ENCODE measurements at places on chromosomes 6 and 20. TPM values are rescaled to one million over a fixed set of nuclear protein-coding genes. Genes with fewer than 3 reads are reported as not detected.

GRCh38 chr20:24490598-24490997 lies 21.2 kb downstream of the SYNDIG1 start:
- no peak for DNase-seq

DNA sequence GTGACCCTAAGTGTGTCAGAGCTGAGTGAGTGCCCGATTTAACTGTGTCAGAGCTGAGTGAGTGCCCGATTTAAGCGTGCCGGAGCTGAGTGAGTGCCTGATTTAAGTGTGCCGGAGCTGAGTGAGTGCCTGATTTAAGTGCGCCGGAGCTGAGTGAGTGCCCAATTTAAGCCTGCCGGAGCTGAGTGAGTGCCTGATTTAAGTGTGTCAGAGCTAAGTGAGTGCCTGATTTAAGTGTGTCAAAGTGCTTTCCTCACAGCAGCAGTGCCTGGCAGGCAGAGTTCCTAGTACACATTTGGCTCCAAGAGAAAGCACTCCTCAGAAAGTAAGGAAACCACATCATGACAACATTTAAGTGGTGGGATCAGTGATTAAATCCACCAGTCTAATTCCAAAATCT lies 13.2 kb downstream of the SERAC1 start:
- no peak for DNase-seq

GRCh38 chr6:151917531-151918329 lies 110.2 kb downstream of the ESR1 start:
- DNase-seq, result no peak

- DNase-seq, result no peak
Observed at GRCh38 chr6:53730767-53731166, 64.0 kb upstream of the LRRC1 start.

DNA sequence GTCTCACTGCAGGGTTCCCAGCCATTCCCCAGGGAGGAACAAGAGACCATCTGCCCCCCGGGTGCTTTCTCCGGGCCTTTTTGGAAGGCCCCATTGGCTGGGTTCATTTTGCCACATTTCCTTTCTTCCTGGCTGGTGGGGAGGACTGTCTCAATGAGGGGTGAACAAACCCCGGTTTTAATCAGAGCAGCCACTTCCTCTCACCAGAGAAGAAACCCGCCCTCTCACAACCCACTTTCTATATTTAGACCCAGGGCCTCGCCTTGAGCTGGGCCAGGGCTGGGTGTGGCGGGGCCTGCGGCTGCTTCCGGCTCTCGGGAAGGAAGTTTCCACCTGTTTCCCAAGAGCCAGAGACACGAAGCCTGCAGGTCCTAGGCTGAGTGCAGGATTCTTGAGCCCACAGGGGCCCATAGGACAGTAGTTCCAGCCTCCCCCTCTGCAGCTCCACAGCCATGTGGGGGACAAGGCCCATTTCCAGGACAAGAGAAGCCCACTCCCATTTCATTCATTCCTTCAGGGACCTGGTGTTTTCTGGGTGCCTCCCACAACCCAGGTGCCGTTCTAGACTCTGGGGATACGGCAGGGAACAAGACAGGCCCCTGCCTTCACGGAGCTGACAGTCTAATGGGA lies 41.8 kb downstream of the RBM38 start:
- peak; percentile 85 for DNase-seq

DNA sequence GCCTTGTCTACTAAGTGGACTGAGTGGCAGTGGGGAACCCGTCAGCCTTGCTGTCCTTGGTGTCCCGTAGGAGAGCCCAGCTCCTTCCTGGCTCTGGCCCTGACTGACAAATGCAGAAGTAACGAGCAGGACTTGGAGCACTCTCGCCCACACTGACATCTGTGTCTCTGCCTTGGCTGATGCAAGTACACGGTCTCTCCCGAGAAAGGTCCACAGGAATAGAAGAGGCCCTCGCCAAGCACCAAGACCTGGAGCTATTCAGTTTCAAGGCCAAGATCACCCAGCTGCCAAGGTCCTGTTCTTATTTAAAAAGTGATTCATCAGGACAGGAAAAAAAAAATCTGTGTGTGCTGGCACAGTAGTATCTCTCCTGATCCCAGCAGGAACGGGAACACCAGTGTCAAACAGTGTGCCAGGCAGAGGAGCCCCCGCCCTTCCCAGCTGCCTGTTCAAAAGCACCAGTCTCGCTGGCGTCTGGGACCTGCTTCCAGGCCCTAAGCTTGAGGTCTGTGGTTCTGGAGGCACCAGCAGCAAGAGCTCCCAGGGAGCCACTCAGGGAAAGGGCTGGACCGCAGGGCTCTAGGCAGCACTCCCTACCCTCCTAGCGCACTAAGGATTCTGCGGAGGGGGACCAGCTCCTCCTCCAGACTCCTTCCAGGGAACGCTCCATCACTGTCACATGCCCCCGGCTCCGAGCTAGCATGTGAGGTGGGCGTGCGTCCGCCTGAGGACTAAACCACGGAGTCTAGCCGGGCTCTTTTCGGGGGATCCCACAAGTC lies 376.9 kb downstream of the RNGTT start:
- no peak for DNase-seq

- DNase-seq, result no peak
Observed at GRCh38 chr20:15205028-15205427, 867.6 kb upstream of the FLRT3 start.

DNA sequence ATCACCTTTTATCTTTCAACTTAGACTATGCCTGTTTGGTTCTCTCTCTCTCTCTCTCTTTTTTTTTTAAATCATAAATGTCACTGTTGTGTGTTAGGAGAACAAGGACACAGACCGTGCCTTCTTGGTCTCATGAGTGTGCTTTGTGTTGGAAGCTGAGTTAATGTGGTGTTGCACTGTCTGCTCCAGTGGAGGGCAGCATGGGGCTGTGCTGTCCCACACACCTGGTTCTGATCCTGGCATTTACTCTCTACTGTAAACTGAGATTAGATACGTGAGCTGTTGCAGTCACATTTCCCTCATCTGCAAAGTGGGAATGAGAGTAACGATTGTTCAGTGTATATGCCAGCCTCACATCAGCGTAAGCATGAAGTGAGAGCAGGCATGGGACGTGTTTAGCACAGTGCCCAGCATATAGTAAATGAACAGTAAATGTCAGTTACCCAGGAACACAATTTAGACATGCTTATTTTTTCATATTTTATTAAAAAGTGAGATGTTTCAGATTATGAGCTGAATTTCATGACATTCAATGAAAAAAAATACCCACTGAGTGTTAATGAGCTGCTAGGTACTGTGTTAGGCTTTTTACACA lies 161.1 kb downstream of the FARS2 start:
- DNase-seq, result peak; percentile 41

The MROH8 gene
- total RNA-seq, result 0.54 TPM

The MUC22 gene
- total RNA-seq, result not detected

- DNase-seq, result no peak
Observed at GRCh38 chr6:12232821-12233220, 57.3 kb upstream of the EDN1 start.

The MYL9 gene
- not detected for total RNA-seq

The LTA gene
- 173 TPM for total RNA-seq

DNA sequence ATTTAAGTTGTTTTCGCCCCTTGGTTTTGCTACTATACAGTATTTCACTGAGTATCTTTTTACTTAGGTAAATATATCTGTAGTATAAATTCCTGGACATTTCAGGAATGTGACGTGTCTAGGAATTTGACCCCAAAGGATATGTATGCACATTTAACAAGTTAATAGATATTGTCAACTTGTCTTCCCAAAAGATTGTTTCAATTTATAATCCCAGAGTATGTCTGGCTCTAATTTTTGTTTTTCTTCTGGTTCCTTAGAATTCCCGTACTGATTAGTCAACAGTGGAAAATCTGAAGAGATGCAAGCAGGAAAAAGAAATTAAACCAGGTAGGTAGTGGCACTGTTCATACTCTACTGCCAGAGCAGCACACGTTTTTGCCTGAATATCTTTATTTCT lies 7.2 kb downstream of the PKIG start:
- DNase-seq, result no peak

- no peak for DNase-seq
Observed at GRCh38 chr6:151358475-151358874, 32.9 kb downstream of the ZBTB2 start.

The DUSP15 gene
- not detected for total RNA-seq

- peak; percentile 25 for DNase-seq
Observed at GRCh38 chr6:138944412-138944811, 43.6 kb downstream of the REPS1 start.

DNA sequence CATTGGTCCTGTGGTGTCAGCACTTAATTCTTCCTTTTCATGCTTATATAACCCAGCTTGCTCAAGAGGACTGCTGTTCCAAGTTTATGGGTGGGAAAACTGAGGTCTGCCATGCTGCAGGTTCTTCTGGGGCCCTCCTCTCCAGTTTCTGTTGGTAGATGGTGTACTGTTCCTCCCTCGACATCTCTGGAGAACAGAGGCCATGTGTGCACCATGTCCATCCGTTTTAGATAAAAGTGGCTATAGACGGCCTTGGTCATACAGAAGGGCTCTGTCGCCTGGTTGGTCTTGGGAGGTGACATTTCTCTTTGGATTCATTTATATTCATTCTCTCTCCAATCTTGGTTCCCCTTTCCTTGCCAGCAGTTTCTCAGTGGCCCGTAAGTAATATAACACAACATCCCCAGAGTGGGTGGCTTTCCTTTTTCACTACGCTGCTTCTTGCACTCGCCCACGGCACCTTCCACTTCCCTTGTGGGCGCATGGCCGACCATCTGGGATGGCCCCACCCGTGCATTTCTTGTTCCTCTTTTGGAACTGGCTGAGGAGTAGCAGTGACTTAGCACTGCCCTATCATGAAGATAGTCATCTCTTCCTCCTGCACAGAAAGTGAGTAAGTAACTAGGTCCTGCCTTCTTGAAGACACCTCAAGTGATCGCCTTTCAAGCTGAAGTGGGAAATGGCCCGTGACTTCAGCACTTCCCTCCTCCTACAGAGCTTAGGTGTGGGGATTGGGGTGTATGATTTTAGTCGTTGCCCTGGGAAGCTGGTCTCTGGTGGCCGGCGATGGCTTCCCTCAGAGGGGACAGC lies 94.2 kb downstream of the RREB1 start:
- DNase-seq, result peak; percentile 34

GRCh38 chr6:42817907-42818306 lies 36.1 kb downstream of the BICRAL start:
- DNase-seq, result no peak

The GPLD1 gene
- total RNA-seq, result 0.74 TPM

GRCh38 chr6:5537132-5537531 lies 275.8 kb downstream of the FARS2 start:
- no peak for DNase-seq

The GNMT gene
- total RNA-seq, result not detected

The BTN1A1 gene
- 0.07 TPM for total RNA-seq

All from activated naive CD4-positive, alpha-beta T cell treated with anti-CD3 and anti-CD28 coated beads for 36 hours (primary cell).